Left hindlimb (tissue), 1 donor: ENCODE measurements at places on chromosomes 11 and 22.

- DNase-seq: no peak
These were observed 34.8 kb downstream of the EIF3F start for GRCh38 chr11:8021920-8022319.

GRCh38 chr11:9875862-9876261 lies 212.0 kb downstream of the SWAP70 start:
- DNase-seq: no peak

GRCh38 chr11:114921697-114922096 lies 243.4 kb downstream of the NXPE2 start:
- no peak for DNase-seq

DNA sequence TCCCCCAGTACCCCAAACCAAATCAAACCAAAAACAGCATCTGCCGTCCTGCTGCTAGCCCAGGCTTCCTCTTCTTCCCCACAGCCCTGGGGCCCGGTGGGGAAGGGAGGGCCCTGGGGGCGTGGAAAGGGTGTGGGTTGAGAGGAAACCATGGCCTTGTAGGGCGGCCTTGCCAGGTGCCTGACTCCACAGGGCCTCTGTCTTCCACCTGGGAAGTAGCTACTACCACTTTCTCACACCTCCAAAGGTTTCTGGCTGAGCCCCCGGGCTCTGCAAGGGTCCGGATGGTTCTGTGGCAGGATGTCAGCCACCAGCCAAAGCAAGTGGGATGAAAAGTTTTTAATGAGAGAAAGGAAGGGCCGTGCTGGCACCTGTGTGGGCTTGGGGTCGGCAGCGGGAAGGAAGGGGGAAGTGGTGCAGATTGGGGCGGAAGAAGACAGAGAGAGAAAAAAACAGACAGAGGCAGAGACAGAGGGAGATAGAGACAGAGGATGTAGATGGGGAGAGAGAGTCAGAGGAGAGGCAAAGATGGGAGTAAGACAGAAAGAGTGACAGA lies 10.5 kb downstream of the TPST2 start:
- no peak for DNase-seq

- DNase-seq: peak; percentile 68
These were observed 8.4 kb downstream of the DAGLA start for GRCh38 chr11:61688365-61689163.

DNA sequence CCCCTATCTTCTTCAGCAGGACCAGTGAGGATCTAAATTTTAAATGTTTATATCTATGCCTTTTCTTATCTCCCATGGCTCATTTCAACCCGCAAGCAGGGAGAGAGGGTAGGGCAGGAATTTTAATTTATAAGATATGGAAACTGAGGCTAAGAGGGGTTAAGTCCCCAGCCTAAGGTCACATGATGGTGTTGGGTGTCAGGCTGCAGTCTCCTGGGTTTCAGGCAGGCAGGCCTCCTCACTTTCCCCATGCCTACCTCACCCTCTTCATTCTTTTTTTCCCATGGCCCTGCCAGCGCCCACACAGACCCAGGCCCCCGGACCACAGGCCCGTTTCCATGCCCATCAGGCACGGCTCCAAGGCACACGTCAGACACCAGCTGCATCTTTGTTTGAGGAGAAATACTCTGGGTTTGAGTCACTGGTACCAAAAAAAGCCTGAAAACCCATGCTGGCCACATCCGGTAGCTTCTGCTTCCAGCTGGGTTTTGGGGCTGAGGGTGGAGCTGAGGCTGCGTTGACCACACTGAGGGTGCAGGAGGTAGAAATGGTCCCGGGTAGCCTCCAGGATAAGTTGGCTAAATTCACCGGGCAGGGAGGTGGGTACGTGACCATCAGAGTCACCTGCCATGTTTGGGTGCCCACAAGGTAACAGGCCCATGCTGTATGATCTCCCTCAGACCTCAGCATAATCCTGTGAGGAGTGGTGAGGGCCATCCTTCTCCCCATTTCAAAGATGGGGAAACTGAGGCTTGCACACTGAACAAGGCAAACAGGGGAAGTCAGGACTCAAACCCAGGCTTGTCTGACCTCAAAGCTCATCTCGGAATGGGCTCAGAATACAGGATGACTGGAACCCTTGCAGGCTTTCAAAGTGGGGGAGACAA lies 7.5 kb downstream of the CRYBB1 start:
- DNase-seq: peak; percentile 77
